T-helper 9 cell (primary cell): ENCODE measurements at places on chromosomes 3 and 15.
A peak's percentile ranks its signal among the peaks of the same experiment; 100 is the strongest.

- no peak for DNase-seq
These were observed 110.5 kb upstream of the STT3B start for GRCh38 chr3:31422237-31422636.

DNA sequence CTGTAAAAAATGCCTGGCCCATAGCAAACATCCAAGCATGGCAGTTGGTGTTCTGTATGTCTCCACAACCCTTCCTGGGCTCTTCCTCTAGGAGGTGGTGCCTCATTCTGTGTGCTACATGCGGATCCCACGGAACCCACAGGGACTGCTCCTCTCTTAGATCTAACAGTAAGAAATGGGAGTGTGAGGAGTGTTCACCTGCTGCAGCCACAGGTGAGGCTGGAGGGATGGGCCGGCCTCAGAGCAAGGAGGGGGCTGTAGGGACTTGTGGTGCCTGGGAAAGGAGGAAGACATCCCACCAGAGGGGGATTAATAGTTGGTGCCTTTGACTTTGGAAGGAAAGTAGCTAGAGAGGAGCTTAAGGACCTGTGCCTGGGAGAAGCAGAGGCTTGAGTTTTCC, 22.2 kb downstream of the SEMA3G start:
- no peak for DNase-seq

GRCh38 chr3:176906046-176906905, 291.0 kb downstream of the TBL1XR1 start:
- DNase-seq: no peak

GRCh38 chr15:92289733-92290132, 103.9 kb upstream of the ST8SIA2 start:
- no peak for DNase-seq

GRCh38 chr3:183252973-183253527, at the start of gene B3GNT5:
B3GNT5 (plus strand) TSS chr3:183253253; CDS start chr3:183269799, 16,546 bp downstream.
- DNase-seq: peak; percentile 8
